ENCODE measurements at places on chromosomes 12 and 14. TPM values are rescaled to one million over a fixed set of nuclear protein-coding genes. Genes with fewer than 3 reads are reported as not detected.

DNA sequence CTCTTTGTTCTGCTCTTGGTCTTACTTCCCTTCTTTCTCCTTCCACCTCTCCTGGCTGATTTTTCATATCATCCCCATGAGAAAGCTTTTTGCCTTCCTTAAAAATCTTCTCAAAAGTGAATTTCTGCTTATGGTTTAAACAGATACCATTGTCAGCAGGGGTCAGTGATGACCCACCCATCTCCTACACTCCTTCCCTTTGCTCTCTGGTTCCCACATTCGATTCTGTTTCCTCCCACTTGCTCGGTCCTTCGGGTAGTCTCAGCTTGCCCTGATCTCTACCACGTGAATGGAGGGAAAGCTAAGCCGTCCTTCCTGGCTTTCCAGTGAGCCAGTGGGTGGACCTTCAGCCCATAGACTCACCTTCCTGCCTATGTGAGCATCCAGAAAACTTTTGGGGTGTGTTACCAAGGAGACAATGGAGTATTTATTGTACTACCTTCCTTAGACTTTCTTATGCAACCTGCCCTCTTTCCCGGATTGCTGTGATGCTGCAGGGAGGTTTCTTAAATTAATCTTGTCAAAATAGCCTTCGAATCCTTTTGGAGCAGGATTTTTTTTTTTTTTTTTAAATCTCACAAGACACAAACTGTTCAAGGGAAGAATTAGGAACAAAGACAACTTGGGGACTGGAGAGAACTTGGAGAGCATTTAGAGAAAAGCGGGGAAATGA is 306.3 kb downstream of the CACNA1C start:
- no peaks in the 10 kb centered on the region for H3K36me3 ChIP-seq
- no peaks in the 10 kb centered on the region for H3K27me3 ChIP-seq
- DNase-seq = no peak
- peaks cover 14% of the 10 kb centered on the region for H3K4me1 ChIP-seq
- no peak overlapping the region for H3K27ac ChIP-seq

GRCh38 chr12:11969437-11970154 is 101.1 kb upstream of the BCL2L14 start:
- no peaks in the 10 kb centered on the region for H3K27me3 ChIP-seq
- no peaks in the 10 kb centered on the region for H3K4me1 ChIP-seq
- H3K36me3 ChIP-seq = no peaks in the 10 kb centered on the region
- H3K4me3 ChIP-seq = no peak overlapping the region
- no peak overlapping the region for H3K27ac ChIP-seq

DNA sequence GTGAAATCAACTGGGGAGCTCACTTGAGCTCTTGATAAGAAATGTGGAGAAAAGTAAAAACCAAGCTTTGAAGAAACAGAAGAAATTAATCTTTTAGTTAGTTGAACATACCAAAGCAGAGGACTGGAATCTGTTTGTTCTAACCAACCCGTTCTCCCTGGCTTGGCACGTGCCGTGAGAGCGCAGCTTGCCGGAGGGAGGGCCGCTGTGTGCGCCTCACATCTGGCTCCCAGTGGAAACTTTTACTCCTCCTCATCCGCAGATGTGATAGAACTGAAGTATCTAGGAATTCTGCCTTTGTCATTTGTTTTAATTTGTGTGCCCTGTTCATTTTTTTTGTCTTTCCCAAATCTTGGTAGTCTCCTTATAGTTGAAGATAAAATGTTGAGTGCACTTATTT is 64.9 kb downstream of the DDX51 start:
- H3K27me3 ChIP-seq = no peaks in the 10 kb centered on the region
- peaks cover 17% of the 10 kb centered on the region for H3K36me3 ChIP-seq
- DNase-seq = no peak
- no peak overlapping the region for H3K4me3 ChIP-seq
- no peak overlapping the region for H3K27ac ChIP-seq
- no peaks in the 10 kb centered on the region for H3K4me1 ChIP-seq

DNA sequence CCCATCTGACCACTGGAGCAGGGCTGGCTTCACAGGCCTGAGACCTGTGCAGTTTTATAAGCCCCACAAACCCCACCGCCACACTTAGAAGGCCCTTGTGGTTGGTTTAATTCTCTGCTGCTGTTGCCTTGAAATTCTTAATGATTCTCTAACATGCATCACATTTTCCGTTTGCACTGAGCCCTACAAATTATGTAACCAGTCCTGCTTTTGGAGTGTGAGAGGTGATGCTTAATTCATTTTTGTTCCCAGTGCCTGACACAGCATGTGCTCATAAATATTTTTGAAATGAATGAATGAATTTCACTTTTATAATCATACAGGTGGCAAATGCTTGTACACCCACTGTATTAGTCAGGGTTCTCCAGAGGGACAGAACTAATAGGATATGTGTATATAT is 52.8 kb upstream of the PLXNC1 start:
- H3K4me3 ChIP-seq = no peak overlapping the region
- peak overlapping the region; percentile 54 for H3K27ac ChIP-seq
- no peaks in the 10 kb centered on the region for H3K4me1 ChIP-seq

GRCh38 chr12:54001283-54002187 is 1.6 kb downstream of the HOXC9 start:
- no peaks in the 10 kb centered on the region for H3K27me3 ChIP-seq
- no peak for DNase-seq
- peak overlapping the region; percentile 64 for H3K4me3 ChIP-seq
- H3K36me3 ChIP-seq = no peaks in the 10 kb centered on the region
- peak overlapping the region; percentile 86 for H3K27ac ChIP-seq
- H3K4me1 ChIP-seq = peaks cover 13% of the 10 kb centered on the region

GRCh38 chr12:9361879-9362326 is 153.7 kb upstream of the PZP start:
- no peaks in the 10 kb centered on the region for H3K36me3 ChIP-seq
- no peak for DNase-seq
- H3K4me1 ChIP-seq = peaks cover 6% of the 10 kb centered on the region
- H3K27ac ChIP-seq = no peak overlapping the region

- H3K27ac ChIP-seq = no peak overlapping the region
- H3K27me3 ChIP-seq = no peaks in the 10 kb centered on the region
- DNase-seq = no peak
- no peak overlapping the region for H3K4me3 ChIP-seq
- H3K36me3 ChIP-seq = no peaks in the 10 kb centered on the region
Observed at GRCh38 chr12:13362260-13362841, 165.8 kb downstream of the EMP1 start.

DNA sequence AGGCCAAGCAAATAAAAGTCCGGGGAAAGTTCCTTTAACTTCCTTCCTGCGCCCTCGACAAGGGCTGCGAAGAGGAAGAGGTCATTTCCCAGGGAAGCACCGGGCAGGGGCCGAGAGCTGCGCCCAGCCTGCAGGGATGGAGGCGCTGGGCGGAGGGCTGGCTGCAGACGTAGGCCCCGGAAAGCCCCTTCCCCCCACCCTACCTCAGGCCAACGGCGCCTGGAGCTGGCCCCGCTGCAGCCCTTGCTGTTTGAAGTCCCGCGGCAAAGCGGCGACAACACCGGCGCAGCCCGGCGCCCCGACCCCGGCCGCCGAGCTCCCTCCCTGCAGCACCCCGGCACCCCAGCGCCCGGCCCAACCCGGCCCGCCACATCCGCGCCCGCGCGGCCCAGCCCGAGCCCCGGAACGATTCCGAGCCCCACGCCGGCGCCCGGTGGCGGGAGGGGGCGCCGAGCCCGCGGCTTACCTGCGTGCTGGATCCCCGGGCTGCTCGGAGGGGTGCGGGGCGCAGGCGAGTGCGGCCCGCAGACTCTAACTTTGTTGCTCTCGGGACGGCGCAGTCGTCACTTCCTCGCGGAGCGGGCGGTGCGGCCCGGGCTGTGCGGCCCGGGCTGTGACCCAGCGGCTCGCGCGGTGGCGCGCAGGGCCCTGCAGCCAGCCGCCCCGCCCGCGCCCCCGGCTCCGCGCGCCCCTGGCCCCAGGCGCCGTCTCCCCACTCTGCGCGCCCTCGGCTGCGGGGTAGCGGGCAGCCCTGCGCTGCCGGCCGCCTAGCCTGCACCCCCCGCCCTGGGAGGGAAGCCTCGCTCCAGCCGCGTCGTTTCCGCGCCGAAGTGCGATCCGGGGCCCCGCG is 64.8 kb upstream of the PTGR2 start:
- peak overlapping the region; percentile 90 for H3K27ac ChIP-seq
- H3K27me3 ChIP-seq = no peaks in the 10 kb centered on the region
- no peak for DNase-seq
- H3K4me1 ChIP-seq = peaks cover 65% of the 10 kb centered on the region
- H3K36me3 ChIP-seq = no peaks in the 10 kb centered on the region

DNA sequence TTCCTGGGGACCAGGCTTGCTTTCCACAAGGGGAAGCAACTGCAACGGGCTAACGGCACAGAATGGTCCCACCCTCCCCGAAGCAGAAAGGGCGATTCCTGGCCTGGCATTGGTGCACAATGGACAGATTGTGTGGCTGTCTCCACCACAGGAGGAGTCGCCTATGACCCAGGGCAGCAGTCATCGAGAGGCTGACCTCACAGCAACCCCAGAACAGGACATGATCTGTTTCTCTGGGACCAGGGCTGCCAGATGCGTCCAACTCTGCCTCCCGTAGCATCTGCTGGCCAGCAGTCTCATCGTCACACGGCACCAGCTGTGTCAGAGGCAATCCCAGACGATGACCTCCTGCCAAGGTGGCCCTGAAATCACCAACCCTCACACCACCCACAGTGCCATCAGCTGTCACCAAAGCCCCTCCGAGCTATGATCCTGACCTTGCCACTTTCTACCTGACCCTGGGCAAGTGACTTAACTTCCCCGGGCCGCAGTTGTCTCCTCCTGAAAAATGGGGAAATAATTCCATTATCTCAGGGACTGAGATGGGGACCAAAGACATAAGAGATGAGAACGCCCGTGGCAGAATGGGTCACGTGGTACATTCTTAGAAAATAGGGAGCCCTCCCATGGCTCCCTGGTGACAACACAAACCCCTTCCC is 86.7 kb downstream of the CHGA start:
- H3K27me3 ChIP-seq = no peaks in the 10 kb centered on the region
- H3K4me3 ChIP-seq = no peak overlapping the region
- DNase-seq = peak; percentile 64

GRCh38 chr12:28870839-28871440 is 278.1 kb upstream of the FAR2 start:
- H3K27me3 ChIP-seq = no peaks in the 10 kb centered on the region
- no peak for DNase-seq
- H3K4me3 ChIP-seq = no peak overlapping the region
- H3K27ac ChIP-seq = no peak overlapping the region

DNA sequence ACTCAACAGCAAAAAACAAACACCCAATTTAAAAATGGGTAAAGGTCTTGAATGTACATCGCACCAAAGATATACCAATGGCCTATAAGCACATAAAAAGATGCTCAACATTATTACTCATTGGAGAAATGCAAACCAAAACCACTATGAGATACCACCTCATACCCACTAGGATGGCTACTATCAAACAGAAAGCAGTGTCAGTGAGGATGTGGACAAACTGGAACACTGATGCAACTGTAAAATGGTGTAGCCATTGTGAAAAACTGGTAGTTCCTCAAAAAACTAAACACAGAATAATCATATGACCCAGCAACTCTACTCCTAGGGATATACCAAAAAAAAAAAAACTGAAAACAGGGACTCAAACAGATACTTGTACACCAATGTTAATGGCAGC is 49.3 kb downstream of the CDK17 start:
- peaks cover 16% of the 10 kb centered on the region for H3K4me1 ChIP-seq
- H3K27ac ChIP-seq = no peak overlapping the region
- DNase-seq = no peak
- H3K27me3 ChIP-seq = no peaks in the 10 kb centered on the region
- H3K4me3 ChIP-seq = no peak overlapping the region

DNA sequence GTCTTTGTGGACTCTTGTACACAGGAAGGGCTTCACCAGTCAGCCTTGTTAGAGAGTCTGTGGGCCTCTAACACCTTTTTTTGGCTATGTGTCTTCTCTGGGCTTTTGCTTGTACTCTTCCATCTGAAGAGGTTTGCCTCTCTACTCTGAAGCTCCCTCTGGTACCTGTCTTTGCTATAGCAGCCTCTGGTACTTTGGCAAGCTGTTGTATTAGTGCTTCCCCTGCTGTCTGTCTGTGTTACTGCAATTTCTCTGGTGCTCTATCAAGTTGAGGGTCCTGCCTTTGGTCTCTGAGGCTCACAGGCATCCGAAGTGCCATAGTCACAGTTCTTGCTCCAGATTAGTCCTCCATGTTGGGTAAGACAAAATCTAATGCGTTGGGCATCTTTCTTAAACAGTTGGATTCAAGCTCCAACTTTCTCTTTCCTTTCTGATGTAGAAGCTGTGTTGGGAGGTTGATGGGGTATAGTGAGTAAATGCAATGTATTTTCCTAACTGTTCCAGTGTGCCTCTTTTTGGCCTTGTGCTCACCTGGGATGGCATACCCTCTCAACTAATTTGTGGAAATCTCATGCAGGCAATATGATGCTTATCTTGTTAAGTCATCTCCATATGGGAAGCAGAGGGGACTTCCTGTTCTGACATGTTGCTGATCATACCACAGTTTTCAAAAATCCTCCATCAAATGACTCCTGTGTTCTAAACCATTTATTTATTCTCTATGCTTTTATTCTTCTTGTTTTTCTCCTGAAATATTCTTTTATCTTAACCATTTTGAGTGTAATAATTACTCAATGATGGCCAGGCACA is 88.8 kb downstream of the ATF7IP start:
- H3K27me3 ChIP-seq = no peaks in the 10 kb centered on the region
- DNase-seq = no peak
- H3K4me1 ChIP-seq = peaks cover 5% of the 10 kb centered on the region
- H3K27ac ChIP-seq = no peak overlapping the region
- H3K36me3 ChIP-seq = peaks cover 11% of the 10 kb centered on the region
- H3K4me3 ChIP-seq = no peak overlapping the region

- H3K27me3 ChIP-seq = no peaks in the 10 kb centered on the region
- no peaks in the 10 kb centered on the region for H3K36me3 ChIP-seq
- H3K27ac ChIP-seq = no peak overlapping the region
- DNase-seq = no peak
Observed at GRCh38 chr12:59708484-59708883, 112.7 kb downstream of the SLC16A7 start.

The CABP1 gene
- not detected for total RNA-seq

The KRT84 gene
- total RNA-seq = not detected

The KRT78 gene
- not detected for total RNA-seq

The GALNT8 gene
- total RNA-seq = 1.2 TPM

The GLS2 gene
- not detected for total RNA-seq

The CLEC2A gene
- total RNA-seq = not detected

The FOXG1 gene
- total RNA-seq = not detected

The RTN1 gene
- 20.7 TPM for total RNA-seq

The LPAR5 gene
- 3.6 TPM for total RNA-seq

Measured in tibial nerve (tissue), 4 donors.